ENCODE measurements at places on chromosomes 13 and 19.

DNA sequence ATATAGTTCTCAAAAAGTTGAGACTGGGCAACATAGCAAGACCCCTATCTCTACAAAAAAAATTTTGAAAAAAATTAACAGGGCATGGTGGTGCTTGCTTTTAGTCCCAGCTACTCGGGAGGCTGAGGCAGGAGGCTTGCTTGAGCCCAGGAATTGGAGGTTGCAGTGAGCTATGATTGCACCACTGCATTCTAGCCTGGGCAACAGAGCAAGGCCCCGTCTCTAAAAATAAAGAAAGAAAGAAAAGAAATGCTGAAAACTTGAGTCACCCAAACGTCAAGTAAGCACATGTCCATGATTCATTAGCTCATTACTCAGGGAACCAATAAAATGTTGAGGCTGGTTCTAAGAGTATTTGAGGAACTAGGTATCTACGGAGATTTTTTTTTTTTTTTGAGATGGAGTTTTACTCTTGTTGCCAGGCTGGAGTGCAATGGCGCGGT is 33.9 kb upstream of the SEMA6B start:
- DNase-seq: no peak

GRCh38 chr19:5407356-5407755 is 47.9 kb upstream of the ZNRF4 start:
- DNase-seq: no peak

DNA sequence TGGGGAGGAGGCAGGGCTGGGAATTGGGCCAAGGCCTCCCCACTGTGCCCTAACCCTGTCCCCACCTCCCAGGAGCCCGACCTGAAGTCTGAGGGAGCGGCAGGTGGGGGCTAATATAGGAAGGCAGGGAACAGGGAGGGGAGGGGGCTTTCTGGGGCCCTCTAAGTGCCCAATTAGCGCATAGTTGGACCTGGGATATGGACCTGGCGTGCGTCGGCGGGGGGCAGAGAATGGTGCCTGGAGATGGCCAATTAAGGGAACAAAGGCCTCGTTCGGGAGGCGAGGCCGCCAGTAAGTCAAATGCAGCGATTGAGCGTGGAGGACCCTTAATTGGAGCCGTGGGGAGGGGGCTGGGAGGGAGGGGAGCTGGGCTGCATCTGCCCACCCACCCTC is at the start of gene C19orf85:
TSS of gene C19orf85 (minus strand) at position 90 of the 393 bp plus-strand sequence. CDS start 197 bp downstream, outside the sequence.
- no peak for DNase-seq

- no peak for DNase-seq
Observed at GRCh38 chr13:24265453-24265852, 43.9 kb upstream of the C1QTNF9 start.

DNA sequence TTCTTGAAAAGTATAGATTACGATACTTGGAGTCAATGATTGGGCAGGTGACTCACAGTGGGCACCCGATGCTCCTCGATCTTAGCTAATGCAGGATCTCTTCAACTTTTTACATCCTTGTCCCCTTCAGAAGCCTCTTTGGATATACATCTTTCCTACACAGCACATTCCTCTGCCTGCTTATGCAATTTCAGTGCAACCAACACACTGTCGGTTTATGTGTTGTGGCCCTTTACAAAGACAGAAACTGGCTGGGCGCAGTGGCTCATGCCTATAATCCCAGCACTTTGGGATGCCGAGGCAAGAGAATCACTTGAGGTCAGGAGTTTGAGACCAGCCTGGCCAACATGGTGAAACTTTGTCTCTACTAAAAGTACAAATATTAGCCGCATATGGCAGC is 2.6 kb downstream of the GPR42 start:
- no peak for DNase-seq

DNA sequence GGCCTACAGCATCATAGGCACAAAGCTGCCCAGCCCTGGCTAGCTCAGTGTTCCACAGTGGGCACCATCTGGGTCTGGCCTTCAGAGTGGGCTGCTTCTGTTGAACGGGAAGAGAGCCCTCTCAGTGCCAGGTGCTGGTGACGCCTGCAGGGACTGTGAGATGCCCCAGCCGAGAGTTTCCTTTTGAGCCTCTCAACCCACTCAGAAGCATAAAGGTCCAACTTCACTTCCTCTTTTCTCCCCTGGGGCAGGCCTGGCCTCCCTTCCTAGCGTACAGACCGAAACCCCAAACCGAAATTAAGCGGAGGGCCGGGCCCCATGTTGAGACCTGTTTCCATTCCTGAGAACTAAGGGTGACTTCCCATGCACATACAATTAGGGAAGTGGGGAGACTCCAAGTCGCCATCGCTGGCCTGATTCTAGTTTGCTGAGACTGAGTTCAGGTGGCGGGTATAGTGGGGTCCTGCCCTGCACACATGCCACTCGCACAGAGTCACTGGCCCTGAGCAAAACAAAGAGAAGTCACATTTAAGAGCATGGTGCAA is 6.9 kb downstream of the RAB8A start:
- DNase-seq: no peak

DNA sequence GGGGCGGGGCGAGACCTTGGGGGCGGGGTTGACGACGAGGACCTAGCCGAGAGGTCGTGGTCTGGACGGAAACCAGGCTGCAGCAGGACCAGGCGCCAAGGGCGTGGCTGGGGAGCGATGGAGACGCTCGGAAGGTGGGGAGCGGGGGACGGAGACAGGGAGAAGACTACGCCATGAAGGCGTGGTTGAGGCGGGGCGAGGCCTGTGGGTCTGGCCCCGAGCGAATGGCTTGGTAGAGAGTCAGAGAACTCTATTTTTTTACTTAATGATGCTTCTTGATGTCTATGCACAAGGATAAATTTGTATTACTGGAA is 674 bp upstream of the FBXL12 start:
- DNase-seq: no peak

DNA sequence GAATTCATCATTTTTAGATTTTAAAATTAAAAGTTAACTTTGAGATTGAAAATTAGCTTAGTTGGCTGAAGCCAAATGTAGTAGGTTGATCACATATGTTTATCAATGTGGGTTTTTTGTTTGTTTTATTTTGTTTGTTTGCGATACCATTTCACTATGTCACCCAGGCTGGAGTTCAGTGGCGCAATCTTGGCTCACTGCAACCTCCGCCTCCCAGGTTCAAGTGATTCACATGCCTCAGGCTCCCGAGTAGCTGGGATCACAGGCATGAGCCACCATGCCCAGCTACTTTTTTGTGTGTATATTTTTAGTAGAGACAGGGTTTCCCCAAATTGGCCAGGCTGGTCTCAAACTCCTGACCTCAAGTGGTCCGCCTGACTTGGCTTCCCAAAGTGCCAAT is 665.7 kb upstream of the SLC10A2 start:
- no peak for DNase-seq

DNA sequence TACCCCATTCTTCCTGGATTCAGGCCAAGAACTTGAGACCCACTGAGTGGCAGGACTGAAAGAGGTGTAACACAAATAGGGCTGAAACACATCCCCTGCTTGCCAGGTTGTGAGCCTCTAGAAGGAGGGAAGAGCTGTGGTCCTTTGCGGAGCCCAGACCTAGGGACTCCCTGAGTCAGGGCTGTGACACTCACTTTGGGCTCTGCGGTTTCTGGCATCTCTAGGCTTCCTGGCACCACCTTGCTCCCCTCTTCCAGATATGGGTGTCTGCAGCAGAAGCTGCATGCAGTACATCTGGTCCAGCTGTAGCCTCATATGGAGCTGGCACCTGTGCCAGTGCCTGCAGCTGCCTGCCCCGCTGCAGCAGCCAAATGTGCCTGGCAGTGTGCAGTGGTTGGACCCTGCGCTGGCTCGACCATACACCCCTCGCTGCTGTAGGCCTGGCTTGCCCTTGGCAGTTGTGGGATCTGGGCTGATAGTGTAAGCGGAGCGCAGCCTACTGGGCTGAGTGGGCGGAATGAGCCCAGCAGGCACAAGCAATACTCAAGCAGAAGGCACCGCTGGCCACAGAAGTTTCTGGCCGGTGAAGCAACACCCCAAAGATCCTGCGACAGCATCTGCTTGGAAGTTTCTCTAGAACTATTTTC is 290.4 kb downstream of the SLITRK6 start:
- no peak for DNase-seq

DNA sequence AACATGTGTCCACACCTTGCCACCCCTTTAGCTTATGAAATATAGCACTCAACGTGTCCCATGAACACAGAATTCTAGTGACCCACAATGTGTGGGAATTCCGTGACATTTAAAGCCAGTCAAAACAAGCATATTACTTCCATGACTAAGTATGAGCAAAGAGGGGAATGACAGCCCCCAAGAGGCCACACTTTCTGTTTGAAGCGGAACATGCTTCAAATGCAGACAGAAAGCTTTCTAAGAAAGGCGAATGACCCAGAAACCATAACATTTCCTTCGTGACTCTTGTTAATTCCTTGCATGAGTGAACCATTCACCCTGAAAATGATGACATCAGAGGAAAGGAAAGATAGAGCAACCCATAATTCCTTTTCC is 122.0 kb upstream of the FNDC3A start:
- no peak for DNase-seq

DNA sequence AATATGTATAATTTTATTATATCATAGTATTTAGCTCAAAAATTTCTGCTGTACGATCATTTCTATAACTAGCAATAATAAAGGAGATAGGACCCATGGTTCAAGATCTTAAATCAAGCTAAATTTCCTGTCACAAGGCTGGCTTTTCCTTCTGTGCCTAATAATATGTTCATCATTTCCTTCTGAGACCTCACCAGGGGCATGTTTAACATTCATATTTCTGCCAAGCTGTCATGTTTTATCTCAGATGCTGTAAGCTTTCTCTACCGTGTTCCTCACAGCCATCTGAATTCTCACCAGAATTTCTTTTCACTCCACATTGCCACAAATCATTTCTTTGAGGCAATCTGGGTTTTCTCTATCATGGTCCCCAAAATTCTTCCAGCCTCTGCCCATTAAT is 482.3 kb upstream of the SGCG start:
- no peak for DNase-seq

- DNase-seq: no peak
Observed at GRCh38 chr13:79918620-79919019, 422.3 kb downstream of the SPRY2 start.

- peak; percentile 83 for DNase-seq
Observed at GRCh38 chr19:55437410-55437809, 5.7 kb downstream of the SHISA7 start.

GRCh38 chr19:29978080-29978479 is 36.0 kb downstream of the URI1 start:
- DNase-seq: no peak

GRCh38 chr13:45865414-45865813 is 13.9 kb upstream of the SIAH3 start:
- no peak for DNase-seq

DNA sequence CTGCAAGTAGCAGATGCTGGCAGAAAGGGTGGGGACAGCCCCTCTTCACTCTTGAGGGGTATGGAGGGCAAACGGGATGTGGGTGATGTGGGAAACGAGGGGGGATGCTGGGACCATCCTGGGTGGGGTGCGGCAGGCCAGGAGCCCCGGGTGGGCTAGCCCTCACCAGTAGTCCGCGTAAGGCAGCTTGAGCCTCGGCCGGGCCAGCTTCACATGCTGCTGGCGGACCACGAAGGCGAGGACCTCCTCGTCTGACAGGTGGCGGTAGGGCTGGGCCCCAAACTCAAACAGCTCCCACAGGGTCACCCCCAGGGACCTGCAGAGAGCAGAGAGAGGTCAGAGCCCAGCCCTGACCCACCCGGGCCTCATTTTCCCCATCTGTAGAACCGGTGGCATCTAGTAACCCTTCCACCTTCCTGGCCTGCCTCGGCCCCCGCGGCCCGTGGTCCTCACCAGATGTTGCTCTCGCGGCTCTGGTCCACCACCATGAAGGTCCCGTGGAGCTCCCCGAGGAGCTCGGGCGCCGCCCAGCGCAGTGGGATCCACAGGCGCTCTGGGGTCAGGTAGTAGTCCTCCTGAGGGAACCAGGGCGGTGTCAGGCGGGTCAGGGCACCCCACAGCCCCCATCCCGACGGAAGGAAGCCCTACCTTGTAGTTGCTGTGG is 10.7 kb downstream of the LMTK3 start:
- DNase-seq: no peak

Data from HTR-8/SVneo (cell line).